ENCODE measurements at places on chromosomes 12 and 14.

DNA sequence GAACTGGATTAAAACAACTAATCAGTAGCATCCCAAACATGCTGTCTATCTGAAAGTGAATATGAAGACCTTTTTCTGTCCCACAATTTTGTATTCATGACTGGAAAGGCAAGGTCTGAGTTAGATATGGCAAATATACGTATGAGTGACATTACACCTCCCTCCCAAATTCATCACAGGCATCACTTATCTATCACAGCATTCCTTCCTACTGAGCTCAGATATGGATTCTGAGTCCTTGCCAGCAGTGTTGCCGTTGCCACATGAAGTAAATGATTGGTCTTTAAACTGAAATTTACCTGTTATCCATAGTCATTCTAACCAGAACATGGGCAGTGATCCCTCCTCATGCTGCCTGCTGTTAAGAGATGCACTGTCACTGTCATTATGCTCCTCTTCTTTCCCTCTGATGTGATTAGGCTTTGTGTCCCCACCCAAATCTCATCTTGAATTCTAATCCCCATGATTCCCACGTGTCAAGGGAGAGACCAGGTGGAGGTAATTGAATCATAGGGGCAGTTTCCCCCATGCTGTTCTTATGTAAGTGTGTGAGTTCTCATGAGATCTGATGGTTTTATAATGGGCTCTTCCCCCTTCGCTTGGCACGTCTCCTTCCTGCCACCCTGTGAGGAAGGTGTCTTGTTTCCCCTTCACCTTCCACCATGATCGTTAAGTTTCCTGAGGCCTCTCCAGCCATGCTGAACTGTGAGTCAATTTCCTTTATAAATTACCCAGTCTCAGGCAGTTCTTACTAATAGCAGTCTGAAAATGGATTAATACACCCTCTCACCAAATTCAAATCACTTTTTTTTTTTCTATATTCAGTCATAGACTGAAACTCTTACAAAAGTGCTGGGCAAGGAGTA lies 288.4 kb downstream of the NUAK1 start:
- DNase-seq = no peak

DNA sequence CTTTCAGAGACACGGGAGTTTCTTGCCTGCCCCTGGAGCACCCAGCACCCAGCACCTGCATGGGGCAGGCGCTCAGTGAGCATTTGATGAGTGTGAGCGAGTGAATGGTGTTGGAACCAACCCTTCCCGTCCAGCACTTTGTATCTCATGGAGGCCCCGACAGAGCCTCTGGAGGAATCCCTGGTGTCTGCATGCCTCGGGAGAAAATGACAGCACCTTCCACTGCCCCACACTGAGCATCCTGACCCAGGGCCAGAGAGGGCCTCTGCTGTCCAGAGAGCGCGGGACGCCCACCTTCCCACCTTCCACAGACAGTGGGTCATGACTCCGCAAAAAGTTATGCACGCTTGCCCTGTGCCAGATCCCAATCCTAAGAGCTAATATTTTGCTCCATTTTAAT lies 103.0 kb upstream of the BCL11B start:
- DNase-seq = no peak

DNA sequence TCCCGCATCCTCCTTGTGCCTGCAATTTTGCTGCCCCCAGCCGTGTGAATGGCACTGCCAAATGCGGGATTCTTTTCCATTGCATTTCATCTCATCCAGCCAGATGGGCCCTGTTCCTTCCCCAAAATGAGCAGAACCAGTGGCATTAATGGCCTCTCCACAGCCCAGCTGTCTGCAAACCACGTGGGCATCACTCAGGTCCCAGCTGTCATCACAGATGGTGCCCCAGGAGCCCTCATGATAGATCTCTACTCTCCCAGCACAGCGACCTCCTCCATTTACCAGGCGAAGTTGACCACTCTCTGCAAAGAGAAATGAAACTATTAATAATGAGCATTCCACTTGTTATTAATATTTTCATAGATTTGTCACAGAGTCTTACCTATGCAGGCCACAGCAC lies 17.1 kb downstream of the CD163 start:
- DNase-seq = no peak

- no peak for DNase-seq
Observed at GRCh38 chr12:5203720-5204119, 160.0 kb downstream of the KCNA5 start.

DNA sequence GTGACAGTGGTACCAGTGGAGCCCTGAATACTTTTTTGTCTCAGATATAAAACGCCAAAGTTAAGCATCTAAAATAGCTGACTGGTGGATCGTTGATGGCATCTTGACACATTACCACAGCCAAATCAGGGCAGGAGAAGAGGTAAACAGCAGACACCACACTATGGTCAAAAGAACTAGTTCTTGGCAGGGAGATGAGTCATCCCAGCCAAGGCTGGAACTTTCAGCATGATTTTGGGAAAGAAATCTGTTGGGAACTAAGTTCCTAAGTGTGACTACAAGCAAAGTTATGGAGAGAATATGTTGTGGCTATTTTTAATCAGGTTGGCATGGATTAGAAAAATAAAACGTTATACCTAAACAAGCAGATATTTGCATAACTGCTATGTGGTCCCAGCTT lies 36.9 kb downstream of the LGR5 start:
- DNase-seq = no peak

GRCh38 chr12:128073937-128074336 lies 193.0 kb upstream of the TMEM132C start:
- DNase-seq = no peak

DNA sequence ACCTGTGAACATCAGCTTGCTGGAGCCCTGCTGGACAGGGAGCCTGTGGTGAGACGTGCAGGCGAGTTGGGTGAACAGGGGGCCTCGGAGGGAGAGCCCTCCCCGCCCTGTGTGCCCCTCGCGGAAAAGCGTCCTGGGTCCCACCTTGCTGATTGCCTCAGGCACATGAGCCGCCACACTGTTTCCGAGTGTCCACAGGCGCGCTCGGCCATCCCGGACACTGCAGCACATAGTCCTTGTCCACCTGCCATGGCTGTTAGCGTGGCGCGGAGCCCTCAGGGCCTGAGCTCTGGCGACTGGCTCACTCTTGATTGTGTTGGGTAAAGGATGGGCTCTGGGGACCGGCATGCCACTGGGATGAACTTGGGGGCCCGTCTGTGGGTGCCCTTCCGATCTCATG lies 40.0 kb downstream of the PACS2 start:
- no peak for DNase-seq

DNA sequence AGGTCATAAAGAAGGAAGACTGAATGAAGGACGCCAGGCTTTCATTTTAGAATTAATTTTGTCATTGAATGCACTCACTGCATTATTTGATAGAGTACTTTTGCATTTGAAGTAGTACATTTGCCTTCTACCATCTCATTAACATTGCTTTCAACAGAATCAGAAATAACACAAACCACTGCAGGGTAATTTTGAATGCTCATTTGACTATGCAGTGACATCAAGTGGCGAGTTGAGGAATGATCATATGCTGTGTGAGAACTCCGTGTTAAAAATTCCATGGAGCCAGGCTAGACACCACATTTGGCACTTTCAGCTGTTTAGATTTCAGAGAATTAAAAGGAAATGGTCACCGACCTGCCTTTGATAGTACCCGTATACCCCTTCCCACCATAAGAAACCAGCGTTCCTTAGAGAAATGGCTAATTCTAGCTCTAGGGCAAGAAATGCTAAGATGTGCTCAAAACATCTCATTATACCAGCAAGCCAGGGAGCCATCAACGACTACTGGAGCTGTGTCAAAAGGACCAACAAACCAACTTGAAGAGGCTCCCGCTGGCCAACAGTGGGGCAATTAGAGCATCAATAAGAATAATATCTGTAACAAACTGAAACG lies 16.5 kb downstream of the HEBP1 start:
- no peak for DNase-seq

DNA sequence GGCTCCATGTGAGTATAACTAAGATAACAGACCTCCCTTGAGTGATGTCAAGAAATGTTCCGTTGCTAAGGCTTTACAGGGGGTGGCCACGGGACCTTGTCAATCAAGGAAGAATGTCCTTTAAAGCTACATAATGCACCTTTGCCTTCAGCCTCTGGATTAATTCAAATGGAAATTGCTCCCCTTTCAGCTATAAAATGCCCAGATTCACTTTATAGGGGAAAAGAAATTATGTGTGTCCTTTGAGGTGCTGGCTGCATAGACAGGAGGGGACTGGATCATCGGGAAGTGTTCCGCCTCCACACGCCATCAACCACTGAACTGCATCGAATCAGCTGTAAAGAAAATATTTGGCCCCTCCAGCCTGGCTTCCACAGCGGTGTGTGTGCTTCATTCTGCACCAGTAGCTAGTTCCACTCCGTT lies 415.4 kb downstream of the DPF3 start:
- DNase-seq = no peak

GRCh38 chr14:35384455-35385041 lies 20.0 kb downstream of the NFKBIA start:
- no peak for DNase-seq

GRCh38 chr14:23438101-23438971 lies 2.9 kb upstream of the MYH7 start:
- no peak for DNase-seq

- DNase-seq = no peak
Observed at GRCh38 chr14:62071039-62071438, 308.8 kb downstream of the SNAPC1 start.

DNA sequence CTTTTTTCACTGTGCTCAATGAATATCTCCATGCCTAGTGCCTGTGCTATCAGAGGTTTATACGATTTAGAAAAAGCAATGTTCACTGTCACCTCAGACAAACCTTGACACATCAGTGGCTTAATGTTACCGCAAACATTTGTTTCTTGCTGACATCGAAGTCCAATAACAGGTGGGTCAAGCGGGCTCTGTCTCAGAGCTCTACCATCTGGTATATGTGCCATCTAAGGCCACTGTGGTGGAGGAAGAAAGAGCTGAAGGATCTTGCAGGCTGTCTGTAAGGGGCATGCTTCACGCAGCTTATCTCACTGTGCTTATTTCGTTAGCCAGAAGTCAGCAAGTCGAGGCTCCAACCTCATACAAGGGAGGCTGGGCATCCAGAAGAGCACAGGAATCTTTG lies 189.5 kb upstream of the NTF3 start:
- no peak for DNase-seq

GRCh38 chr12:132018193-132018916 lies 68.6 kb downstream of the EP400 start:
- DNase-seq = no peak

DNA sequence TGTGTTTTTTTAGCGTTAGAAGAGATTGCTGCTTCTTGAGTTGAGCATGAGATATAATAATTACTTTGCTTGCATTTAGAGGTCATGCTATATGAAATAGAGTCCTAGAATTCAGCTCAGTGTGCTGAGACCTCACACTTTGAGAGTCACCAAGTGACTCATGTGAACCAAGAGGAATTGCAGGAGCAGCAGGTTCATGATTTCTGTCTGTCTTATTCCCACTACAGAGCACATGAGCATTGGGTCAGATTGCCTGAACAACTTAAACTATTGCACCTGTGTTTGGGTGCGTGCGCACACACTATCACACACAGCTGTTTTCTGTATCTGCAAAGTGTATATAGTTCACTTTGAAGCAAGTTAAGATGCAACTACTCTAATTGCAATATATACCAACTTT lies 109.3 kb downstream of the FGD4 start:
- no peak for DNase-seq

GRCh38 chr12:18468246-18469075 lies 207.1 kb downstream of the PIK3C2G start:
- no peak for DNase-seq

DNA sequence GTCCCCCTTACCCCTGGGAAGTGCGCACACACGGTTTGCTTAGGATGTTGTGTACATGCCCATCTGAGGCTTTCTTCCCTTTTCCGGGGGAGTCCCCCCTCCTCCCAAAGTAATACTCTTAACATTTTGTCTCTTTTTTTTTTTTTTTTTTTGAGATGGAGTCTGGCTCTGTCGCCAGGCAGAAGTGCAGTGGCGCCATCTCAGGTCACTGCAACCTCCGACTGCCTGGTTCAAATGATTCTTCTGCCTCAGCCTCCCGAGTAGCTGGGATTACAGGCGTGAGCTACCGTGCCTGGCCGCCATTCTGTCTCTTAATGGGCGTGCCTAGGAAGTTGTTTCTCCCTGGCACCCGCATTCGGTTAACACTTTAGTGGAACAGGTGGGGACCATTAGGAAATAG lies 4.5 kb upstream of the GMFB start:
- DNase-seq = no peak

DNA sequence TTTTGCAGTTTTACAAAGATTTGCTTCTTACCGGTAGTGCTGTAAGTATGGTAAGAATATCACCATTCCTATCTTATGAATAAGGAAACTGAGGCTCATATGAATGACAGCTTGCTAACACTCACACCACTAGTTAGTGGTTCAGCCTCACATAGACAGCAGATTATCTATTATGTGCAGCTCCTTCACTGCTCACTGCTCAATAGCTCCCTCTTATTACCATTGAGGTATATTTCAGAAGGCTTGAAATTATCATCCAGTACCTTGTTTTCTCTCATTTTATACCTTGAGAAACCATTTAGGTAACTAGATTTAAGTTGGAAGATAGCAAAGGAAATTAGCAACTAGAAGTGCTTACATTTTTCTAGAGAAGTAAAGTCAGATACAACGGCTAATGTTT lies 15.5 kb downstream of the RIC8B start:
- no peak for DNase-seq

DNA sequence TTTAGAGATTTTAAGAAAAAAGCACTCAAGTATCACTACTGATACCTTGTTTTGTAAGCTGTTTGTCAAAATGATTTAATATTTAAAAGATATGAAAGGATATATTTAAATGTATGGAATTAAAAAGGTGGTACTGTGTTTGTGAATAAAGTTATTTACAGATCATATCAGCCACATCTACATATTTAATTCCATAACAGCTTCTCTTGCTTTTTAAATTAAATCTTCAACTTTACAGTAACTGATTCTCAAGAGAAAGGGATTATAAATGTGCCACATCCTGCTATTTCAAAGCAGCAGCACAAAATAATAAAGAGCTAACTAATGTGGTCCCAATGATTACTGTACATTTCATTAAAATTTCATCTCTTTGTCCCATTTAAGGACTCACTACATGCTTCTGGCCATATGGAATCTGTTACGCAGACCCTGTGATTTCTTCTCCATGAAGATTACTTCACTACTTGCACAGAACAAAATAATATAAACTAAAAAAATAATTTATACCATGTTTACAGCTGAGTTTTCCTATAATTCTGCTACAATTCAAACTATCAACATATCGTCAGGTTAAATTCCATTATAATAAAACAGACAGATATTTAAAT lies 117.8 kb downstream of the MED13L start:
- no peak for DNase-seq

GRCh38 chr14:67473290-67474082 lies 15.0 kb downstream of the TMEM229B start:
- DNase-seq = no peak

GRCh38 chr14:102905116-102906108 lies 17.1 kb upstream of the AMN start:
- no peak for DNase-seq

GRCh38 chr12:1781772-1782171 lies 38.6 kb upstream of the LRTM2 start:
- no peak for DNase-seq

- DNase-seq = no peak
Observed at GRCh38 chr14:60616461-60616959, 32.8 kb downstream of the SIX1 start.
